ENCODE measurements at places on chromosomes 12 and 14.

GRCh38 chr12:104494793-104495158 lies 38.0 kb downstream of the CHST11 start:
- DNase-seq, result peak; percentile 18

DNA sequence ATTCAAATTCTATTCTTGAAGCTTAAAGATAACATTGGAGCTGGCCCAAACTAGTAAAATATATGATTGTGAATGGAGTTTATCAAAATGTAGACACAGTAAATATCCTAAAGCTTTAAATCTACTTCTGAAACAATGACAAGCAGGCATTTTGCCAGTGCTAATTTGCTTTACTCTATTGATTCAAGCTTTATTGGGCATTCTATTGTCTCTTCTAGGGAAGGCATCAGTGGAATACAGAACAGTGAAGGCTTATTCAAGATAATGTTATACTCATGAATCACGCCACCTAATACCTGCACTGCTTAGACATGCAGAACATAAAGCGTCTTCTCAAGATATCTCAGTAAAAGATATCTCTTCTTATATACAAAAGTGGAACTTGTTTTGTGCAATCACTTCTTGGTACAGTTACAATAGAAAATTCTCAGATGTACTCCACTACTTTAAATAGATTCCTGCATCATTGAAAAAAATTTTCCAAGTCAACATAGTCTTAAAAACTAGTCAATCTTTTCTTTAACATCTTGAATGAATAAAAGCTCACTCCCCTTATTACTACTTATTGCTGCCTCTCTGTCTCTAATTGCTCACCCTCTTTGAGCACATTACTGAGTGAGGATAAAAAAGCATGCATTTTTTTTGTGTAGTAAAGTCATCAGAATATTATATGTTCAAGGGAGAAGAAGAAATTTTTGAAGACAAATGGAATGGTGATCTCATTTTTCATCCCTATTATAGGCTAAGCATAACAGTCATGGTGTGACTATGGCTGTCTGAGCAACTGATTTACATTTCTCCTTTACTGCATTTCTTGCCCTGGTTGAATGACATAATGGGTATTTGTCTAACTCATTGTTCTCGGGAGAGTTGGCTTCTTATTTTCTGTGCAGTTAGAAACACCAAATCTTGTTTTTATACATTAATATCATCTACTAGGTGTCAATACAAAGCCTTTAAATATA lies 98.0 kb upstream of the E2F7 start:
- DNase-seq, result no peak

GRCh38 chr12:42744539-42745182 lies 155.1 kb upstream of the PRICKLE1 start:
- DNase-seq, result no peak

GRCh38 chr12:101552277-101552676 lies 42.5 kb upstream of the MYBPC1 start:
- no peak for DNase-seq

DNA sequence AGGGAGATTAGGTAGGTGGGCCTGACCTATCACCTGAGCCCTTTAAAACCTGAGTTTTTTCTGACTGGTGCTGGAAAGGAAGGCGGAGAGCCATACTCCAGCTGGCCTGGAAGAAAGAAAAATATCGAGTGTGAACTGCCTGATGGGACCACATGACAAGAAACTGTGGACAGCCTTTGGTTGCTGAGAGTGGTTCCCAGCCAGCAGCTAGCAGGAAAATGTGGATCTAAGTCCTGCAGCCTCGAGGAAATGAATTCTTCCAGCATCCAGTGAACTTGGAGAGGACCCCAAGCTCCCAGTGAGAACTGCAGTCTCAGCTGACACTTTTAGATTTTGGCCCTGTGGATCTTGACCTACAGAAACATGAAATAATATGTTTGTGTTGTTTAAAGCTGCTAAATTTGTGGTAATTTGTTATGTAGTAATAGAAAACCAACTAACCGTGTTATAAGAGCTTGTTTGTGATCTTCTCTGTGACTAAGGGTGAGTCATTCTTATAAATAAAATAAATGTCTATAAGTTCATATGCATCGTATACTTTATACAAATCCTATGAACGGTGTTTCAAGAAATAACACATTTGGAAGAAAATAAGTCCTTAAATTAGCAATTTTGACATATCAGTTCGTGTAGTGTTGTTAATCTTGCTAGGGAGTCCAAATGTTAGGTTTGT lies 359.6 kb downstream of the BMP4 start:
- DNase-seq, result no peak

DNA sequence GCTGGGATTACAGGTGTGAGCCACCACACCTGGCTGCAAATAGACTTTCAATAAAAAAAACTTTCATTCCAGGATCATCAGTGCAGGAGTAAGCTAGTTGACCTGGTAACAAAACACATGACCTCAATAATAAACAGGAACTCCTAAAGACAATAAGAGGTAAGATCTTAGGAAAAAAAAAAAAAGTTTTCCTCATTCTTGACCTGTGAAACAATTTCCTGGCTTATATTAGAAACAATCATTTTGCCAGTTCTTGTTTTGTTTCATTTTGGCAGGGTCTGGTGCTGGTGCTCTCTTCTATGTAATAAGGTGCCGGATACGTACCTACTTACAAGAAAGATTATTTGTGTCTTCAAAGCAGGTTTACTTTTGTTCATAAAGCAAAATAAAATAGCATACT lies 90.6 kb upstream of the AMN1 start:
- DNase-seq, result no peak

- no peak for DNase-seq
These were observed 38.7 kb downstream of the LEMD3 start for GRCh38 chr12:65208125-65208524.

DNA sequence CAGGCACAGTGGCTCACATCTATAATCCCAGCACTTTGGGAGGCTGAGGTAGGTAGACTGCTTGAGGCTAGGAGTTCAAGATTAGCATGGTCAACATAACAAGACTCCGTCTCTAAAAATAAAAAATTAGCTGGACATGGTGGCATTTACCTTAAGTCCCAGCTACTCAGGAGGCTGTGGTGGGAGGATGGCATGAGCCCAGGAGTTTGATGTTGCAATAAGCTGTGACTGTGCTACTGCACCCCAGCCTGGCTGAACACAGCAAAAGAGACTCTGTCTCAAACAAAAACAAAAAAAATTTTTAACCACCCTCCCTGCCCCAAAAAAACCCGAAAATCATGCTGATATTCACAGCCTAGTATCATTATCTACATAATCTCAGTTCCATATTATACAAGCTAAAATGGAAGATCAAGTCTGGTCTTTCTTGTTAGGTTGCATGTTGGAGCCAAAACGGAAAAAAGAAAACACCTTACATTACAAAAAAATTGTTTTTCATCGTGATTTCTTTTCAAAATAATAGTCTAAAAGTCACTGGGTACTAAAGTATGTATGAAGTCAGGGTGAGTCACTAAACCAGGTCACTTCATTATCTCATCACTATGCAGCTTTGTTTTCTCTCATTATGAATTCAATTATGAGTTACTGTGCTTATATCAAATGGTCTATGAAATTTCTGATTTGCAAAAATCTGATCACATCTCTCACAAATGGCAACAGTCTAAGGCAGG lies 13.8 kb downstream of the GXYLT1 start:
- DNase-seq, result no peak

DNA sequence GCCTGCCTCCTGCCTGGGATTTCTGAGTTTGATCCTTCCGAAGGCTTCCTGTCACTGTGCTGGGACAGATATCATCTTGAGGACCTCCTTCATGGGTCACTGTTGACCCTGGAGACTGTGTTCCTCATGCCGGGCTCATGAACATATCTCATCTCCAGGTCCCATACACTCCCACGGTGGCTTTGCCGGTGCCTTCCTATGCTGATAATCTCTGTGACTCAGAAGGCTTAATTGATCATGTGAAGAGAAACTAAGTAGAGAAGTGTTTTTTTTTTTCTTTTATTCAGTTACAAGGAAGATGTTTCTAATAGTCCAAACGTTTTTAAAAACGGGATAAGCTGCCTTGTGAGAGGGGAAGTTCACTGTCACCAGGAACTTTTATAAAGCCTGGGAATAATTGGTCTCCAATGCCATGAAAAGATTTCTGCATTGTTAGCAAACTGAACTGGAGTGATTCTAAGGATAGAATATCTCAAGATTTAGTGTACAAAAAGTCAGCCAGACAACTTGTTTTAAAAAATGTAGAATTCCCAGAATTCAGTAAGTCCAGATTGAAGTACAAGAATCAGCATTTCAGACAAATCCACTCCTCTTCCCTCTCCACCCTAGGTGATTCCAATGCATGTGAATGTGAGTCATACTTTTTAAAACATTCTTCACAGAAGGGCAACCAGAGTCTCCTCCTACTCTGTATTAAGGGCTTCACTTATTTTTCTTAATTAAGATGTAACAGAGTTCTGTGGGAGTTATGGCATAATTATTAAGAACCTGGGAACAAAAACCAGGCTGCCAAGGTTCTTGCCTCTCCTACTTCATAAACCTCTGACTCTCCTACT lies 139.8 kb upstream of the LGR5 start:
- DNase-seq, result no peak

DNA sequence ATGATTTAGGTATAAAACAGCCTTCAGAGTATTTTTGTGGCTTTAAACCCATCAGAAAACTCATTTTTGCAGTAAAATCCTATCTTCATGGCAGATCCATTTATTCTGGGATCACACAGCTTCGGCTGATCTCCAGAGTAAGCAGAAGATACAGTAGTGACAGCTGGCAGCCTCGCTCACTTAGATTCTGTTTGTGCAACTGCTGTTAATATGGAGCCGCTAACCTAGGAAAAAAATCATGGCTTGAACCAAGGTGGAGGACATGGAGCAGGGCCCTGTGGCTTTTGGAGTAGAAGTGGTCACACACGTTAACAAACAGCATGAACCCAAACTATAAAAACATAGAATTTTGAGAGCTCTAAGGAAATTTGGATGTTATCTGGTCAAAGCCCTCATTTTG lies 137.2 kb upstream of the ARHGAP5 start:
- no peak for DNase-seq

DNA sequence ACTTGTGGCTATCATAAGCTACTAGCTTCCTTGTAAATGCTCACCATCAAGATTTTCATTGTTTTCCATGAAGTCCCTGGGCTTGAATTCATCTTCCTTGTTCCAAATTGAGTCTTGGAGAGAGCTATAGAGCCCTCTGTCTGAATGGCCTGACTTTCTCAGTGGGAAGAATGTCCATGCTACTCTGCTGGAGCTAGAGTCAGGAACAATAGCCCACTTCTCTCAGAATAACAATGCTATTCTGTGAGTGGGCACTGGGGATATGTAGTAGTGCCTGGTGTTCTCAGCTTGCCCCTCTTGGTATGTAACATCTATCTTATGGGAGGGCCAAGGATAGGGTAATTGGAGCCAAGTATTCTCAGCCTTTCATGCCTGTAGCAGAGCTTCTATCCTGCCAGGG lies 127.6 kb upstream of the TRHDE start:
- DNase-seq, result no peak

DNA sequence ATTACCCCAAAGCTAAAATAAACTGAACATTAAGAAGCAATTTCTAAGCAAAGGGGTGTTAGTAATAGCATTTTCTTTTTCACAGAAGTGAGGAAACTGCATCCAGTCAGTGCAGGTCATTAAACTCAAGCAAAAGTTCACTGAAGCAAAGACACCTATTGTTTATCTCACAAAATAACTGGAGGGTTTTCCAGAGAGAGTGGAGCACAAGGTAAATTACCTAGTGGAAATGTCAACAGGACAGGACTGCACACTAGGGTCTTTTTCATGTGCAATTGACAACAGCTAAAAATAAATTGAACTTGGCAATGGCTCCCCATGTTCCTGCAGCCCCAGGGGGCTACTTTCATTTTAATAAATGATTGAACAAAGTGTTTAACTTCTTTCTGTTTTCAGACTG lies 742.0 kb downstream of the GALC start:
- DNase-seq, result no peak

DNA sequence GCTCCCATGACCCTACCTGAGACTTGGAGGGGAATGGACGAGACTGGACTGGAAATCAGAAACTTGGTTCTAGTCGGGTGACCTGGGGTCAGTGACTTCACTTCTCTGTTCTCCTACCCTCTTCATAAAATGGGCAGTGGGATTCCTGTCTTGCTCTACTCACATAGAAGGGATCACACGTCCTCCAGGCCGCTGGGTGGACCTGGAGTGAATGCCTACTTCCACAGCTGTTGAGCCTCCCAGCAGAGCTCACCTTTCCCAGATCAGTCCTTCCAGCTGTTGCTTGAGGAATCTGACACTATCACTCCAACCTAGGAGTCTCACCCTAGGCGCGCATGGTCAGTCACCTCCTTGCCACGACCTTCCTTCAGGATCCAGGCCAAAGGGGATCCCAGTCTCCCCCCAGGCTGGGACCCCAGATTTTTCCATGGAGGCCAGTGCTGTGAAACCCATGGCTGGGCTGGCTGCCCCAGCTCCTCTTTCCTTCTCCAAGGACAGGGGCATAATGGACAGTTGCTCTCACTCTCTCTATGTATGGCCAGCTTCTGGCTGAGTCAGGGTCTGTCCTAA lies 637 bp downstream of the ACVRL1 start:
- DNase-seq, result no peak

- DNase-seq, result no peak
These were observed 13.3 kb upstream of the MAP3K9 start for GRCh38 chr14:70822530-70823185.

DNA sequence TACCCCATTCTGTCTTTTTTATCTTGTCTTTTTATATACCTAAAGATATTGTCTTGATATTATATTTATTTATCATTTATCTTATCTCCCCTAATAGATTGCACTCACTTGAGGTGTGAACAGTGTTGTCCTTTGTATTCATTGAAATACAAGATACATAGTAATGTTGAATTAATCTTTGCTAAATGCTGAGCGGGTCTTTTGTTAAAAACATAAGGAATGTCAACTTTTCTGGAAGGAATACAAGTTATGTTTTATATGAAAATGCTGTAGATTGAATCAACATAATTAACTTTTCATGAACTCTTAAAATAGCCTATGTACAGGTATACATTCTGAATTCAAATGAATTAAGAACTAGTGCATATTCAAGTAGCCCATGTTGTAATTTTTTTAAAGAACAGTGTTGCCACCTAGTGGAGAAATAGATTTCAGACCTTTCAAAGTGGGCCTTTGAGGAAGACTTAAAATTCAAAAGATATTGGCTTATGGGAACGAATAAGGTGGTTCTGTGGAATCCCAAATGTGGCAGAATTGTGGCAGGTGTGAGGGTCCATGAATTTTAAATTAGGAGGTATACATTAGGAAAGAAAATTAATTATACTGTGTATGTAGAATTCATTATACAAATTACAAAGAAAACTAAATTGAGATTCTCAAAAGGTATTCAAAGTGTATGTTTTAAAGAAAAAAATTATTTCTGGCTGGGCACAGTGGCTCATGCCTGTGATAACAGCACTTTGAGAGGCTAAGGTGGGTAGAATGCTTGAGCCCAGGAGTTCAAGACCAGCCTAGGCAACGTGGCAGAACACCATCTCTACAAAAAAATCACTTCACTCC lies 19.1 kb downstream of the BBOF1 start:
- peak; percentile 61 for DNase-seq

Measured in CD4-positive, alpha-beta T cell treated with Interleukin-15 for 4 hours (primary cell).